ENCODE measurements at places on chromosomes 7 and 10. TPM values are rescaled to one million over a fixed set of nuclear protein-coding genes. Genes with fewer than 3 reads are reported as not detected.

GRCh38 chr10:47253651-47254375, 46.2 kb upstream of the GDF10 start:
- no peak for DNase-seq

DNA sequence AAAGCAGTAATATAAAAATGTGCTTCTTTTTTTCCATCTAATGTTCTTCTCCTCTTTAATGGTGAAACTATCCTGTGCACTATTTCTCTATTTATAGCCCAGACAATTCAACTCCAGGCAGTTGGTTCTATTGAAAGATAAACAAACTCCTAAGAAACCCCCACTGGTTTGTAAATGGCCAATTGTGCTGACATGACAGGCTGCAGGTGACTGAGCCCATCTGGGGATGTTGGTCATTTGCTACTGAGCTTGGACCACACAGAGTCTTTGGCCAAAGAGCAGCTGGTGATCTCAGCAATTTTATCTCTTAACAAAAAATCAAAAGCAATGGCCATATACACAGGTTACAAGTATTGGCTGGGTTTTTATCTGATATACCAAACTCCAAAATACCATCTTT, 631.8 kb upstream of the CELF2 start:
- no peak for DNase-seq

The FIGNL1 gene
- 8.5 TPM for total RNA-seq

The HOXA2 gene
- total RNA-seq = 3.9 TPM

GRCh38 chr7:132276976-132277725, 299.1 kb downstream of the PLXNA4 start:
- no peak for DNase-seq

The GSTO2 gene
- 2.1 TPM for total RNA-seq

The TOMM7 gene
- 322 TPM for total RNA-seq

The OR2A12 gene
- total RNA-seq = not detected

DNA sequence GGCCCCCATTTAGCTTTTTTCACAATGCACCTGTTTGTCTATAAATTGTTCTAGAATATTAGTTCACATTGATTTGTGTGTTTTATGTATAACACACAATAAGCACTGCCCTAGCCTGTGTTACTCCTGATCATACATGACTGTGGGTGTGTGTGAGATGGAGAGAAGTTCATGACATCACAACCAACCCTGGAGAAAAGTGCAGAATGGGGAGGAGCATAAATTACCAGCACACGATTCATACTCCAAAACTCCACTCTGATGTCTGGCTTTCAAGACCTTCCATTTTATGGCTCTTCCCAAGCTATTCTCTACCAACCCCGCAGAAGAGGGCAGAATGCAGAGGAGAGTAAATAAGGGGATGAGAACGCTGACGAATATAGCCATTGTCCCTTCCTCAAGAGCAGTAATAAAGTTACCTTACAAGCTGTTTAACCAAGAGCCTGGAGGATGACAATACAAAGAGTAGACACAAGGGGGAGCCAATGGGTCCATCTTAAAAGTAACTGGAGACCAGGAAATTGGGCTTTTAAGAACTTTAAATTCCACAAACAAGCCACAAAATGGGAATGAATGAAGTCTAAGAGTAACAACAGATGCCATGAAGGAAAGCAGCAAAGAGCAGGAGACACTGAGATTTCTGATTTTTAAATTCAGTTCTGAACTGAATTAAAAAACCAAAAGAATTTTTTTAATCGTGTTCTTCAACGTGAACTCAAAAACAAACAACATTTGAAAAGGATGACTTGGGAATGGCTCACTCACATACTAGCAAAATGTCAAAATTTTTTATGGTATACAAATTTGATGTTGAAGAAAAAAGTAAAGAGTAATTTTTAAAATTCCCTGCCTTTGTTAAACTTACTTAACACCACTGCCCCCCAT, 159.6 kb downstream of the PARD3 start:
- DNase-seq = no peak

- DNase-seq = no peak
Measured at GRCh38 chr10:124142006-124142739, 48.8 kb upstream of the CHST15 start.

DNA sequence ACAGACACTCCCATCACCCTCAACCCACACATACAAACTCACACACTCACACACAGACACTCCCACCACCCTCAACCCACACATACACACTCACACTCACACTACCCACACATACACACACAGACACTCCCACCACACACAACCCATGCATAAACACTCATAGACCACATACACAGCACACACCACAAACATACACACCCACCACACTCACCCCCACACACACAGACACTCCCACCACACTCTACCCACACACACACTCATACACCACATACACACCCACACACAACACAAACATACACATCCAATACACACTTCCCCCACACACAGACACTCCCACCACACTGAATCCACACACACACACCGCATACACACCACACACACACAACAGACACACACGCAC, 521.2 kb downstream of the TCERG1L start:
- no peak for DNase-seq

DNA sequence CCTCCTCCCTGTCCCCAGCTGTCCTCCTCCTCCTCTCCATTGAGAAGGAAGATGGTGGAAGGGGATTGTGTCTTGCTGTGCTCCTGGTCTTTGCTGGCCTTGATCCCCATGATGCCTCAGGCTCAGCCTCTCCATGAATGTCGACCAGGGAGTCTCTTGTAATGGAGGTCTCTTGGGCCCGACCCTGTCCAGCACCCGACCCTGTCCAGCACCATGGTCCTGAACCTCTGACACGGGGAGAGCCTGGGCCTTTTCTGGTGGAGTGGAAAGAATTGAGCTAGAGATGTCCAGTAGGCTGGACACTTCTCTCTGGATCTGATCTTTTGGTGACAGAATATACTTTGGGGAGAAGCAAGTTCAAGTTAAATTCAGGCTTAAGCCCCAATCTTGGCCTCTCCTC, 42.3 kb upstream of the HMX3 start:
- no peak for DNase-seq

DNA sequence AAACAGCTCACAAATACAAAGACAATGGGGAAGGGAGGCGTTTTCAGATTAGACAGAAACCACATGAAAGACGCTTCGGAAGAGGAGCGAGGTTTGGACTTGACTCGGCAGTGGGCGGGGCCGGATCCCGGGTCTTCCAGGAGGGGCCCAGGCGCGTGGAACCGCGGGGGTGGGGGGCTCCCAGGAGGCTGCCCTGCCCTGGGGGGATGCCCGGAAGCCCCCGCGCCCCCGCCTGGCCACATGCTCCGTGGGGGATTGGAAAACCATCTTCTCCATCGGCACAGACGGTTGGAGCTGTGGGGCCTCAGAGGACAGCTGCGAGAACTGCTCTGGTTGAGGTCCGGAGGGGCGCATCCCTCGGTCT, 186.0 kb upstream of the SHH start:
- no peak for DNase-seq

The LIPM gene
- not detected for total RNA-seq

The CCSER2 gene
- total RNA-seq = 136 TPM

DNA sequence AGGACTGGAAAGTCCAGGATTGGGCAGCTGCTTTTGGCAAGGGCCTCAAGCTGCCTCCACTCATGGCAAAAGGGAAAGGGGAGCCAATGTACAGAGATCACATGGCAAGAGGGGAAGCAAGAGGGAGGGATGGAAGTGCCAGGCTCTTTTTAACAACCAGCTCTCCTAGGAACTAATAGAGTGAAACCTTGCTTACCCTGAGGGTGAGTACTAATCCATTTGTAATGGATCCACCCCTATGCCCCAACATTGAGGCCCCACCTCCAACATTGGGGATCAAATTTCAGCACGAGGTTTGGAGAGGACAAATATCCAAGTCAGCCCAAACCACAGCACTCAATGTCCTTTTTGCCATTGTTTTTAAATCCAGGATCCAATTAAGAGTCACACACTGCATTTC, 12.5 kb downstream of the HABP2 start:
- DNase-seq = no peak

- DNase-seq = no peak
Measured at GRCh38 chr7:150363872-150364271, 4.8 kb upstream of the REPIN1 start.

DNA sequence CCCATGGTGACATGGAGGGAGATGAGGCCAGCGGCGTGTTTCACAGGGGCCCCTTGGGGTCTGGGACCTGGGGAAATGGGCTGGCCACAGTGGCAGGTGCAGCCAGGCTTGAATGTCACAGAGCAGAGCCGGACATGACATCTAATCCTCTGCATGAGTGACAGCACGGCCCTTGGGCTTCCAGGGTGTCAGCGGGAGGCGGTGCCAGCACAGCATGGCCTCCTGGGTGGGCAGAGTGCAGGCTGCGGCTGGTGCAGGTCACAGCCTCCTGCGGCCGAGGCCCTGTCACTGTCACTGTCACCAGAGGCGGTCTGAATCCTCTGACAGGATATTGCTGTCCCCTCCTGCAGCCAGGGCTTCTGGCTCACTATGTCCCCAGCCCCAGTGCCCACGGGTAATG, 18.2 kb downstream of the BHLHA15 start:
- no peak for DNase-seq

GRCh38 chr10:43385412-43386004, 14.1 kb downstream of the FXYD4 start:
- DNase-seq = no peak

The SHH gene
- total RNA-seq = 16.7 TPM

DNA sequence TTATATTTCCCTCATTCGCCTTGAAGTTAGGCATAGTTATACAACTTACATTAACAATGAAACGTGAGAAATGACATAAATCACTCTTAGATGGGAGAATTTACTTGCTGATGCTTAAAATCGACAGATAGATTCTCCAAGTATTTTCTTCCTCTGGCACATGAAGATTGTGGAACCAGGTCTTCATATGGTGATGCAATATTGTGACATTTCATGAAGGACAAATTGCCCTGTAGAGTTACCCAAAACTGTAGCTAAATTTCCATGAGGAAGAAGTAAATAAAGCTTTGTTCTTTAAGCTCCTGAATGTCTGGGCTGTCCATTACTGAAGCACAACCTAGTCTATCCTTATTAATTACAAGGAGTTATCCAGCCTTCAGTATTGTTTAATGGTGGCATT, 353.1 kb downstream of the THSD7A start:
- no peak for DNase-seq

DNA sequence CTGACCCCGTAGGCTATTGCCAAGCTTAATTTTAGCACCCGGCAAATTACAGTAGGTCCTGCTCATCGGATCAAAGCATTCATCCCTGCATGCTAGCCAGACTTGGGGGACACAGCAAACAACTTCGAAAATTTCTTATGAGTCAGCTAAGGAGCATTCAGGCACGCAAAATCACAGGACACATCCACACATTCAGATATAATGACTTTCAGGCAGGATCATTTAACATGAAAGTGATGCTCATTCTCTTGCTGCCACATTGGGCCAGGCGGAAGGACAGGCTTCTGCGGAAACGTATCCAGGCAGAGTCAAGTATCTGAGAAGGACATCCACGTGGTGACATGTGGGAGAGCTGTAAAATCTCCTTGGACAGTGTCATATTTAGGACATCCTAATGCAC, 474.0 kb upstream of the NRP1 start:
- DNase-seq = no peak

DNA sequence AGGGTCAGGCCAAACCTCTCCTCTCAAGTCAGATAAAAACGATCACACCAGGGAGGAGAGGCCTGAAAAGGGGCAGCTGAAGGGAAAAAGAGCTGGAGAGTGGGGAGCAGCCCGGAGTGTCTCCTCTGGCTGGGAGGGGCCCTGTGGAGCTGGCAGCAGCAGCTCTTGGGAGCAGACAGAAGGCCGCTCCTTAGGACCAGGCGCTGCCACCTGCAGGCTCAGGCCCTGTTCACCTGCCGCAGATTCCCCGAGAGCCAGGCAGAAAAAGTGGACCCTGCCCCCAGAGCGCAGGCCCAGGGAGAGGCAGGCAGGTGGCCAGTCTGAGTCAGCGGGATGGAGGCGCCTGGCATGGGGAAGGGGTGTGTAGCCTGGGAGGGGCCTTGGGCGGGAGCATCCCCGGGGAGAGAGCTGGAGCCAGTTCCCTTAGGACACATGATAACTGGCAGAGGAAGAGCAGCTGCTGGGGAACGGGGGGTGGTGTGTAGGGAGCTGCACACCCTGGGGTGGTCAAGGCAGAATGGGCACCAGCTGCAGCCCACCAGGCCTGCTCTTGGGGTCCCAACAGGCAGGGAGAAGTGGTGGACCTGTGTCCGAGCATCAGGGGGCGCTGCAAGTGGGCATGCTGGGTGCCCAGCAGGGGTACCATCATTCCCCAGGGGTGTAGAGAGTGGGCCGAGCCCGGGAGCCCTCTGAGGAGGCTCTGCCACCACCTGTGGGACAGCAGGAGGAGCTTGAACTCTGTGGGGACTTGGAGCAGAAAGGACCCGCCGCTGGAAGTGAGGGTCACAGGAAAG, 177.2 kb upstream of the RHEB start:
- DNase-seq = no peak

GRCh38 chr7:2825559-2826227, 18.4 kb downstream of the GNA12 start:
- no peak for DNase-seq

GRCh38 chr7:133941496-133941895, 185.6 kb upstream of the LRGUK start:
- DNase-seq = no peak

GRCh38 chr10:122232769-122233168, 38.3 kb upstream of the BTBD16 start:
- no peak for DNase-seq

Measured in sciatic nerve (tissue), 2 donors.